ENCODE measurements at places on chromosomes 2 and 18.

GRCh38 chr18:5524660-5525059 is 19.1 kb downstream of the EPB41L3 start:
- DNase-seq: no peak

DNA sequence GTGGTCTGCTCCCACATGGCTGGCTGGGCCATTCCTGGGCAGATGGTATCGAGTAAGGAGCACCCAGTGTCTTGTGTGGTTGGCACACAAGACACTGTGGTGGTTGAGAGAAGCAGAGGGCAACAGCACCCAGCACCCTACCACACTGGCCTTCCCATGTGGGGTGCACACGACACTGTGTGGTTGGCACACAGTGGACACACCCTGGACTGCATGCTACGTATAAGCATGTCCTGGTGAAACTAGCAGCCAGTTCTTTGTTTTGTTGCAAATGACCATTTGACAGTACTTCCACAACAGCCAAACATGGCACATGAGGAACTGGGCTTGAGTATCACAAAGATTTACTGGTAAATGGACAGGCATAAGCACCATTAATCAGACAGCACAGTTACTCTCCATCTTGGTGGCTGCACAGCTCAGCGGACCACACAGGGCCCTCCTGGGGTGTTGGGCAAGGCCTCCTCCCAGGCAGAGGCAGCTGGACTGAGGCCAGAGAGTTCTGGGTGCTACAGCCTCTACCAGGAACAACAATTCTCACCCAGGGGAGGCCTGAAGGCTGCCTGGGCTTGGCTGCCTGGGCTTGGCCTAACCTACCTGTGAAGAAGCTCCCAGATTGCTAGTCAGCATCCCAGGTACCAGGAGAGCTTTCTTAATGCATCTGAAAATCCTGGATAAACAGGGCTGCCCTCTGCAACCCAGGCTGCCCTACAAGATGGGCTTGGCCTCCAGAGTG is 59.3 kb upstream of the ALPP start:
- DNase-seq: peak; percentile 37

DNA sequence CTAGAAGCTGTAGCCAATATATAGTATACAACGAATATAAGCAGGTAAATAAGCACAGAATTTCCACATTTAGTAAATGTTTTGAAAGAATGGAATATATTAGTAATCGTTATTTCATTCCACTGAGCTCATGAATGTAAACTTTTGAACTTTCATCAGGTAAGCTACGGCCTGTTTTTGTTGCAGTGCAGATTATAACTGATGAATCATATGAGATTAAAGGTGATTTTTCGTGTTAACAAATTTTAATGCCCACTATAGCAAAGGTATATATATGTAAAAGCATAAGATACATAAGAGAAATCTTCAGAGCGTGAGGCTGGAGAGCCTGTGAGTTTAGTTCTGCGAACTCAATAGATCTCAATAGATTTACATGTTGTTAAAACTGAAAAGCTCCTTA is 1.1 kb downstream of the SCYGR1 start:
- no peak for DNase-seq

GRCh38 chr2:66781804-66782203 is 346.9 kb downstream of the MEIS1 start:
- DNase-seq: no peak

DNA sequence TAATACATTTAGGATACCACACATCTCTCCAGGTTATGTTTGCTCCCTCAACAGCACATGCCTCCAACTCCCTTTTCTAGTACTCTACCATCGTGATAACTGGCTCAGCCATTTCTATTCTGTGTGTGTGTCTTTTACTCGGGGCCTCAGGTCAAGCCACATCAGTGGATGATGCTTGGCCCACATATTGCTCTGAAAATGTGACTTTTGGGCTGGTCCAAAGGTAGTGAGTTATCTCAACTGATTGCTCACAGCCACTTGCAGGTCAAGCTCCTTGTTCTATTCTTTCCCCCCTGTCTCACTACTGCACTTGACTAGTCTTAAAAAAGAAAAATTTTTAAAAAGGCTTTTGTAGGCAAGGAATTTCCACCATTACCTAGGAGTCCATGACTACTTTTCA is 5.5 kb downstream of the DSG4 start:
- DNase-seq: no peak

GRCh38 chr2:41947701-41948396 is 100.0 kb upstream of the PKDCC start:
- DNase-seq: peak; percentile 94

GRCh38 chr2:171522788-171523087 is 464 bp downstream of the CYBRD1 start:
- peak; percentile 67 for DNase-seq
